ENCODE measurements at places on chromosomes 3 and 15.

- no peak for DNase-seq
Observed at GRCh38 chr3:58020783-58021071, 12.5 kb downstream of the FLNB start.

- DNase-seq, result no peak
Observed at GRCh38 chr15:62712455-62712839, 330.1 kb upstream of the TPM1 start.

DNA sequence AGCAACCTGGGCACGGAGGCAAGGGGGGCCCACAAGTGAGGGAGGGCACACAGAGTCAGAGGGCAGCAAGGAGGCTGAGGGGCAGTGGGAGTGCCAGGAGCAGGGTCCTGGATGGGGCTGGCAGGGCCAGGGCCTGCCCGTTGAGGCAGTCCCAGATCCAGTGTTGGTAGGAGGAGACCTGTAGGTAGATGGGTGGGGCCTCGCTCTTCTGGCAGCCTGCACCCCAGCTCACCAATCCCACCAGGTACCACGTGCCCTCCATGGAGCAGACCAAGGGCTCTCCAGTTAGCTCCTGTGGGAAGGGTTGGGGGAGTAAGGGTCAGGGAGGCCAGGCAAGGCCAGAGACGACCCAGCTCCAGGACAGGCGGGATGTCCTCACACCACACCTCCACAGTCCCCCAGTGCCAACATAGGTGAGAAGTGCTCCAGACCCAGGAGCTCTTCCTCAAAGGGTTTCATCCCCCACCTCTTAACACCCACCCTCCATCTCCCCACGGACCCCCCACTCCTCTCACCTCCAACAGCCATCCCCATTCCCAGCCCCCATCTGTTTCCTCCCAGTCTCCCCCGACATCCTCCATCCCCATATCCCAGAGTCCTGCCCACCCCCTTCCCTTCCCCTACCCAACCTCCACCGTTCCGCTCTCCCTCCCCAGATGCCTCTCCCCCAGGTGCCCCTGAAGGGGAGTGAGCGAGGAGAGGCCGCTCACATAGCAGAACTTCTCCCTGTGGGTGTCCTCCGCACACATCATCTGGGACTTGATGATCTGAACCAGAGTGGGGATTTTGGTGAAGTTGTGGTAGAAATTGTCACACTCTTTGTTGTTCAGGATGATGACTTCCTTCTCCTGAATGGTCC, 5.2 kb downstream of the PRSS50 start:
- no peak for DNase-seq

GRCh38 chr3:186057594-186057993, 51.3 kb downstream of the ETV5 start:
- no peak for DNase-seq

DNA sequence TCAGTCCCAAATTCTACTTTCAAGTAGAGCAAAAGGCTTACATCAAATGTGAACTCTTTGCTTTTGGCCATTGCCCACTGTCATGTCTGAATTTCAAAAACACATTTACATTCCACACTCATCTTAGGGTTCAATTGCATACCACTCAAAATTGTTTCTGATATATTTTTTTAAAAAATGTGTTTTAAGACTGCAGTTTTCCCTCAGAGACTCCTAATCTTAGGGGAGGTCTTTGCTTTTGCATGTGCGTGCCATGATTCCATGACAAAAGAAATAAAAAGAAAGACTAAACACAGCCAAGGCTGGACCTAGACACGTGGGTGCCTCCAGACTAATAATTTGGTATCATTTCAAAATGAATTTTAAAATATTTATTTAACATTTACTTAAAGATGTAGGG, 396.8 kb upstream of the RASGRP1 start:
- no peak for DNase-seq

DNA sequence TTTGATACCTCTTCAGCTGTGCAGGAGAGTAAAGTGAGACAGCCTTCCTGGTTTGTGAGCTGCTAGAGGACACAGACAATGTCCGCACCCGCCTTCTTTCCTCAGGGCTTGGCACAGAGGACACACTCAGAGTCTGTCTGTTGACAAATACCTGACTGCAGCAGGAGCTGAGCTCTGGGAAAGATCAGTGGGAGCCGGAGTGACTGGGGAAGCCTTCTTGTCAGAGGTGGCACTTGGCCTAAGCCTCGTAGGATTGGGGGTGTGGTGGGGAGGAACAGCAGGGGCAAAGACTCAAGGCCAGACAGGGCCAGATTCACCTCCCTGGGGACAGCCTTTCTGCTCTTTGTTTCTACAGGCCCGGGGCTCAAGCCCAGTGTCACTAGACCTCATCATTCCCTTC, 3.3 kb upstream of the IL17RC start:
- no peak for DNase-seq

GRCh38 chr3:174423936-174424335, 435.2 kb upstream of the NAALADL2 start:
- no peak for DNase-seq

- no peak for DNase-seq
Observed at GRCh38 chr15:54998661-54999060, 198.1 kb downstream of the RSL24D1 start.

- no peak for DNase-seq
Observed at GRCh38 chr3:54557538-54558428, 370.1 kb downstream of the LRTM1 start.

DNA sequence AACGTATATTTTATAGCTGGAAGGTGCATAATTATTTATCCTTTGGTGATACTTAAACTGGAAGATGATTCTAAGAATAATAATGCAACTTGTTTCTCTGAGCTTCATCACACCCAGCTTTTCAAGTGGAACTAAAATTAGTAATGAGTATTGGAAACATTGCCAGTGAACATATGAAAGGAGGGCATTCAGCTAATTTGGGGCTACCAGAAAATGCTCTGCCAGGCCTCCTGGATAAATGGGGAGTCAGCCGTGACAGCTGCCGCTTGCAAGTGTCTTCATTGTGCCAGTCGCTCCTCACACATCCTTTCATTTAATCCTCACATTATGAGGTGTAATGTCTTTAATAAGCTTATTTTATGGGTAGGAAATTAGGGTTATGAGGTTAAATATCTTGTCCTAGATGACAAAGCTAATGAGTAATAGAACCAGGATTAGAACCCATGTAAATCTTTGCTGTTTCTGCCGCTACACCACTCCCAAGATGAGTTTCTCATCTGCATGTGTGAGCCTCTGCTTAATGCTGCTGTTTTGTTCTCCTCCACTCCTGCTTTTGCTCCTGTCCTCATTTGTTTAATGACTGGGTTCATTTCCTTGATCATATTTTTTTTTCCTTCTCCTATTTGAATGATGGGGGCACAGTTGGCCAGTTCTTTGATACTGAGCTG, 155.7 kb downstream of the PLCL2 start:
- no peak for DNase-seq

DNA sequence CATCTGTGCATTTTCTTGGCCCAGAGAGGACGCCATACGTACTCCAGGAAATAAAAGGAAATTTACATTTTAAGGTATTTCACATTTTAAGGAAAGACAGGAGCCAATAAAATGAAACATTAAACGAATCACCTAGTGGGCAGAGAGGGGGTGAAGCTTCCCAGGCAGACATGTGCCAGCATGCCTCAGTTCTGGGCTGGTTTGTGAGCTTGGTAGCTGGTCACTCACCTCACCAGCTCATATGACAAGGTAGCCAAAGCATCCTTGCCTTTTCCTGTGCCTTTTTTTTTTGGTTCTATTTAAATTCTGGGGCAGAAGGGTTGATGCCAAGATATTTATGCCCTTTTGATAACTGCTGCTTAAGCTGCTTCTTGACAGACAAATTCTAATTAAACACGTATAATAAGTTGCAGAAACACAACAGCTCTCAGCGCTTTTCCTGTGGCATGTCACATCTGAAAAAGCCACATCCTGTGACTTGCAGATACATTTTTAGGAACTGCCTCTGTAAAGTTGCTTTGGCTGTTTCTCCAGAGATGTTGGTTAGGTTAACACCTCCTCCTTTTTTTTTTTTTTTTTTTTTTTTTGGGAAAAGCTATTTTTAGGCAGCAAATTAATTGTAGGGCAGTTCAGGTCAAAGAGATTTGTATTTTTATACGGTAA, 218.6 kb downstream of the PDCD6IP start:
- no peak for DNase-seq

- no peak for DNase-seq
Observed at GRCh38 chr3:29898171-29898965, 617.5 kb downstream of the RBMS3 start.

GRCh38 chr15:78002996-78003395, 74.5 kb downstream of the TBC1D2B start:
- DNase-seq, result no peak

DNA sequence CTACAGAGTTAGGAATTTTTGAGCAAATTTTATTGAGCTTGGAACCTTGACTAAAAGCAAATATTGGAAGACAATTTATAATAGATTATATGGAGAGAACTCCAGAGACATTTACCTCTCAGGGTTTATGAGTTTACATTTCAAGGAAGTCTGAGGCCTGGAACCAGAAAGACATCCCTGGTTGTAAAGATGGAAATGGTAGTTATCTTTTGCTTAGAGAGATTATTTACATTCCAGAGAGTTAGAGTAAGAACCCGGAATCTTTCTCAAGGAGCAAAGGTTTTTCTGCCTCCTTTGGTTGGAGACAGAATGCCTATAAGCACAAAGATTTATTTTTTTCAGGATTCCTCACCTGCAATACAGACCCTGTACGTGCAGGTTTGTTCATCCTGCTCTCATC, 458.1 kb downstream of the TBL1XR1 start:
- no peak for DNase-seq

DNA sequence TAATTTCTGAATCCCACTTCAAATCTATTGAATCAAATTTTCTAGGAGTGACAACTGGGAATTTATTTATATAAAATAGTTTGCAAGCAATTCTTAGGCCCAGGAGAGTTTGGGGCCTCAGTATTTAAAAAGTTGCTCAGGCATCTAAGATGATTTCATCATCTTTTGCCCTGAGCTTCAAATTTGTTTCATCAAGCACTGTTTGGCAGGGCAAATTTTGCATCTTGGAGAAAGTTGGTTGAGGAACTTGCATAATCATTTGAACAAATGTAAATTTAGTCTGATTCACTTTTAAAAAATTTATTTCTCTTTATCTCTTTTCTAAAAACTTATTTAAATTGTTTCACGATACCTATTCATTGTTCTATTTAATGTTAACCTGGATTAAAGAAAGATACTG, 702.8 kb downstream of the SI start:
- DNase-seq, result no peak

DNA sequence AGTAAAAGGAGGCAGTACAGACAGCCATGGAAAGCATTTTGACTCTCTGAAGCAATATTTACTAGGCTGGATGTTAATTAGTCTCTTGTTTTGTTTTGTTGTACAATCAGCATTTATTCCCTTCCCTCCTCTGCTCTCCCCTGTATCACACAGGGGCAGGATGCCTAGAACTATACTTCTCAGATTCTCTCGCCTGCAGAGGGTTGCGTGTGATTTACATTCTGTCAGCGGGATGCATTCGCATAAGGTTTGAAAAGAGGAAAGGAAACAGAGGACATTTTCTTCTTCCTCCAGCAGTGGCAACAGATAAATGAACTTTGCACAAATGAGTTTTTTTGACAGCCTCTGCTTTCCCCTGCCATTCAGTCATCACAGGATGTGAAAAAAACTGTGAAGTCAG, 188.3 kb downstream of the RSL24D1 start:
- no peak for DNase-seq

GRCh38 chr3:4708230-4708629, 215.1 kb downstream of the ITPR1 start:
- DNase-seq, result no peak

- no peak for DNase-seq
Observed at GRCh38 chr15:44666210-44667038, 3.0 kb upstream of the SPG11 start.

DNA sequence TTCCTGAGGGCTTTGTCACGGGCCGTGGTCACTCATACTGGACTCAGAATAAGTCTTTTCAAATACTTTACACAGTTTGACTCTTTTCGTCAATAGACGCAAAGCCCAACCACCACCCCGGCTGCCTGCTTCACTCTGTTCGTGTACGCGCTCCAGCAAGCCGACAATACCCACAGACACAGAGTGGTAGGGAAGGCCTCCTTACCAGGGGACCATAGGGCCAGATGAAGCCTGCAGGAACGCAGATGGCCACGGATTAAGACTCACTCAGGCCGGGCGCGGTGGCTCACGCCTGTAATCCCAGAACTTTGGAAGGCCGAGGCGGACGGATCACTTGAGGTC, 29.7 kb downstream of the EFCAB12 start:
- DNase-seq, result no peak

DNA sequence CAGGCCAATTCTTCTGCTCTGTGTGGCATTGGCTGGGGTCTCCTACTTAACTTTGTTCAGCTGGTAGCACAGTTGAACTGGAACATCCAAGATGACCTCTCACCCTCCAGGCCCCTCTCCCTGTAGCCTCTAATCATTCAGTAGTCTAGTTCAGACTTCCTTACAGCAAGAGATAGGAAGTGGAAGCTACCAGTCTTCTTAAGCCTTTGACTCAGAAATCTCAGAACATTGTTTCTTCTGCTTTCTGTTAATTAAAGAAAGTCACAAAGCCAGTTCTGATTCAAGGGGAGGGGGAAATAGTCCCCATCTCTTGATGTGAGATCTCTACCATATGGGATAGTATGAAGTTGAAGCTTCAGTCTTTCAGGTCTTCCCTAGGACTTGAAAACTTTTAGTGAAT, 18.8 kb upstream of the SACM1L start:
- no peak for DNase-seq

GRCh38 chr3:98733812-98734281, 29.3 kb upstream of the ST3GAL6 start:
- DNase-seq, result no peak

DNA sequence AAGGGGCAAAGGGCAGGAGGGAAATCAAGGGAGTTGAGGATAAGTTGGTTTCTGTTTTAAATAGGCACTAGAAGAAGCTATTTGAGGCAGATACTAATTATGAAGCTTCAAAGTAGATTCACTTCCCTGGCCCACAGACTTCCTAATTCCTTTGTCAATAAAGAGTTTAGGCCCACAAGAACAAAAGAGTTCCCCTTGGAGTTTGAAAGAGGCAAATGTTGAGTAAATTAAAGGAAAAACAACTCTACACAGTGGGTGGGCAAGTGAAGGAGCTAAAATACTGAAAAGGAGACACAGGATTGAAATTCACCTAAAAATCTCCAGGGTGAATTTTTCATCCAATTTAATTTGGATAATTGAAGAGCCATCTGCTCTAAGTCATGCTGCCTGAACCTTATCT, 411.7 kb upstream of the RORA start:
- no peak for DNase-seq

GRCh38 chr3:13138833-13139145, 65.6 kb upstream of the IQSEC1 start:
- DNase-seq, result no peak

DNA sequence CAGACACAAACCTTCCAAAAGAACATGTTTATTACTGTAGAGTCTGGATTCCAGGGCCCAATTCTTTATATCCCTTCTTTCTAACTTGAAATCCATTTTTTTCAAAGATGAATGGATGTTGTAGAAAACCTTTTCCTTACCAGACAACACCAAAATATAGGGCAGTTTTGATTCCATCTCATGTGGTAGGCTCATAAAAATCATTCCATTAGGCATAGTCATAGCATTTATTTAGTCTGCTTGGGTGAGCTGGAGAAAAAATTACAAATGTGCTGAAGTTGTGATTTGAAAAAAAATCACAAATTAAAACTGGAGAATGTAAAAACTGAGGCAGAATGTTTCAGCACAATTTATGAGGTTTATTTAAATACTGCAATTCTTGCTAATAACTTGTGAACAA, 199.3 kb upstream of the TBC1D5 start:
- DNase-seq, result no peak
